Urothelium cell line (cell line): ENCODE measurements at places on chromosomes 7 and 10.
A peak's percentile ranks its signal among the peaks of the same experiment; 100 is the strongest.

GRCh38 chr7:30596014-30596641, 1.4 kb downstream of the GARS1 start:
- DNase-seq, result peak; percentile 21

GRCh38 chr10:1256432-1256725, 200.2 kb downstream of the WDR37 start:
- DNase-seq, result no peak

DNA sequence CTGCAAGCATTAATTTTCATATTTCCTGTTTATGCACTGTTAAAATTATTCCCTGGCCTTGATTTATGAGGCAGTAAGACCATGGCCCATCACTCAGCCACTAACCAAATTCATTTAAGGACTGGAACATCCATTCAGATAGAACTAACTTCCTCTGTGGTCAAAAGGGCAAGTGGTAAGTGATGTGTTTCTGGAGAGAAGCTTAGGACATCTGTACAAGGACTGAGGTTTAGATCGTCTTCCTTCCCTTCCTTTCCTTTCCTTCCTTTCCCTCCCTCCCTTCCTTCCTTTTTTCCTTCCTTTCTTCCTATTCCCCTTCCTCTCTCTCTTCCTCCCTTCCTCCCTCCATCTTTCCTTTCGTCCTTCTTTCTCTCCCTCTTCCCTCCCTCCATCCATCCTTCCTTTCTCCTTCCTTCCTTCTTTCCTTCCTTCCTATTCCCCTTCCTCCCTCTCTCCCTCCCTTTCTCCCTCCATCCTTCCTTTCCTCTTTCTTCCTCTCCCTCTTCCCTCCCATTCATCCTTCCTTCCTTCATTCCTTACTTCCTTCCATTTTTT, 1019.4 kb downstream of the TYW1 start:
- no peak for DNase-seq

DNA sequence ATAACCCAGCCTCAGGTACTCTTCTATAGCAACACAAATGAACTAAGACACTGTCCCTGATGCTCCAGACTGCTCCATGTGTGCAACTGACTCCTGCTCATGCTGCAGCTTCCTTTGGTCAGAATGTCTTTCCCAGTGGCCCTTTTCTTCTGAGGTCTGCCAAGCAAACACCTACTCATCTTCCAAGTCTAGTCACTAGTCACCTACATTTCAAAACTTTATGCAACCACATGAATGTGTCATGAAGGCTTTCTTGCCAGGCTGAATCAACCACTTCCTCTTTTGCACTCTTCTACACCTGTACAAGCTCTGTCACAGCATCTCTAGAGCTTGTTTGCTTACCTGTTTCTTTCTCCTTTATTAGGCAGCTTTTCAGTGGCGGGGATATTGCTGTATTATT, 75.8 kb downstream of the LSMEM1 start:
- no peak for DNase-seq

GRCh38 chr10:87861953-87862678, 1.2 kb downstream of the KLLN start:
- no peak for DNase-seq

GRCh38 chr7:47535704-47536628, 45.9 kb downstream of the TNS3 start:
- DNase-seq, result no peak

- no peak for DNase-seq
Observed at GRCh38 chr7:146654048-146654447, 537.4 kb downstream of the CNTNAP2 start.

GRCh38 chr10:120705309-120705708, 145.9 kb upstream of the WDR11 start:
- DNase-seq, result no peak

DNA sequence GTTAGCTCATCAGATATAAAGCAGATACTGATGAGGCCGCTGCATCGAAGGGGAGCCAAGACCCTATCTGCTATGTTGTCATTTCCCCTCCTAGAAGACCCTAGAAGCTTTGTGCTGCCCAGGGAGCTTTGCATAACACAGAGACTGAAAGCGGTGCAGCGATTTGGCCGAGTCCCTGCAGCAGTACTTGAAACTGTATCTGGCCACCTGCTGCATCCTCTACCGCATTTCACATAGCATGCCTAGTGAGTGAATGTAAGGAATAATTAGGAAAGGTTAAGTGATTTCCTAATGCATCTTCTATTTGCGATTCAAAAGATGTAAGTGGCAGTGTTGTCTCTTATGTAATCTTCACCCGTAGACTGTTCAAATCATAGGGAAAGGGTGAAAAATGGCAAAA, 106.7 kb downstream of the LRMDA start:
- no peak for DNase-seq

GRCh38 chr7:128082431-128082830, 51.2 kb upstream of the LRRC4 start:
- no peak for DNase-seq

- DNase-seq, result no peak
Observed at GRCh38 chr7:145219461-145219860, 383.6 kb upstream of the TPK1 start.

- peak; percentile 70 for DNase-seq
Observed at GRCh38 chr7:150404805-150405583, 25.9 kb downstream of the ZNF775 start.

- DNase-seq, result peak; percentile 63
Observed at GRCh38 chr10:12400266-12400931, 51.1 kb downstream of the CAMK1D start.

DNA sequence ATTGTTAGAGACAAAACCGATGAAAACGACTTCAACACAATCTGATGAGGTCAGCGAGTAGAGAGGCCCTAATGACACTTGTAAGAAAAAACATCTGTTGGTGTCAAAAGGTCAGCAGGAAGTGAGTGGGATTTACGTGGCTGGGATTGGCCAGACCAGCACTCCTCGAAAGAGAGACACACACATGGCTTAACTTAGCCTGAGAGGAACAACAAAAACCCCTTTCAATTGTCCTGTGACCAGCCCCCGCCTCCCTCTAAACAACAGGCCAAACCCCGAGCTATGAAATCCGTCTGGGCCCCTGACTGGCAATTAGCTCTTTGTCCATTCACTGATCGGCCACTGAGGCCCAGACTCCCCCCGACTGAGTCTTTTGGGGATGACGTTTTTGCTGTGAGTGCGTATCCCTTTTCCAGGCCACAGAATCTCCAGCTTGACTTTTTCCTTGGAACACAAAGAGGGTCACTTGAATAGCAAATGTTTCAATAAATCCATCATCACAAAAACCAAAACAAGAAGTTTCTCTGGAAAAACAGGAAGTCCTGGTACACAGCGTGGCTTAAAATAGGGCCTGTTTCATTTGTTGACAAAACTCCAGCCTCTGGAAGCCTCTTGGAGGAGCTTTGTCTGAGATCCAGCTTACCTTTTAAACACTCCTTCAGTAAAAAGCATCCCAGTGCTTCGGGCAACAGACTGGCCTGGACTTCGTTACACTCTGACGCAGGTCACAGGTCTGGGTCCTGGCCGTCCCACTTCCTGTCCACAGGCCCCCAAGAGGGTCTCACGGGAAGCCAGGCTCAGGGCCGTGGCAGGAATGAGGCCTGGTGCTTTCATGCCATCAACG, 103.0 kb downstream of the CTBP2 start:
- DNase-seq, result peak; percentile 25

- no peak for DNase-seq
Observed at GRCh38 chr10:16141499-16141898, 281.2 kb upstream of the MINDY3 start.

GRCh38 chr7:7920056-7920455, 48.5 kb upstream of the GLCCI1 start:
- no peak for DNase-seq

- DNase-seq, result peak; percentile 79
Observed at GRCh38 chr10:29496341-29497162, 138.2 kb downstream of the SVIL start.

DNA sequence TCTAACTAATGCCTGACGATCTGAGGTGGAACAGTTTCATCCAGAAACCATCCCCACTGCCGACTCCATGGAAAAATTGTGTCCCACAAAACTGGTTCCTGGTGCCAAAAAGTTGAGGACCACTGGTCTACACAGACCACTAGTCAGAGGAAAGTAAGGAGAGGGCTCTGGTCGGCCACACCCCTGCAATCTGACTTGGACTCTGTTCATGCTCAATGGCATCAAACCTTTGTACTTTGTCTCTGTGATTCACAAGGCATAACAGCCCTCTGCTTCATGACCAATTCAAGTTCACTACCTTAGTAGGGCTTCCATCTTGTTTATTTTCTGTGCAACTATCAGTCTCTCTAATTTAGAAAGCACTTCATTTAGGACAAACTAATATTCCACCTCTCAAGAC, 1.8 kb downstream of the TUBAL3 start:
- DNase-seq, result no peak

- DNase-seq, result no peak
Observed at GRCh38 chr10:43419997-43420368, 11.0 kb upstream of the HNRNPF start.

GRCh38 chr10:22550732-22551131, 163.6 kb downstream of the PIP4K2A start:
- peak; percentile 30 for DNase-seq

- DNase-seq, result no peak
Observed at GRCh38 chr7:82291931-82292330, 151.6 kb downstream of the CACNA2D1 start.

DNA sequence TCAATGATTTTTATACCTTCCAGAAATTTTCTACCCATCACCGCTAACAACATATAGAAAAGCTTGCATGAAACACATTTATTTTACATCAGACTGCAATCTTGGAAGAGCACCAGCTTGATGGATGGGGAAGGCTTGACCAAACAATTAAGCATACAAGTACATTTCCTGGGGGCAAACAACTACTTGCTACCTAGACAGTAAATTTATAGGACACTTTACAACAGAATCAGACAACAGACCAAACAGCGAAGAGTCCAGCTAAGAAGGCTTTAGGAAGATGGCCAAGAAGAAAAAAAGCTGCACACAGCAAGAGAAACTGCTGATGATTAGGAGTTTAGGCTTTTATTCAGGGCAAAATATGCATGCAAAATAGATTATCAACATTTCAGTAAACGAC, 8.0 kb downstream of the AASS start:
- no peak for DNase-seq

DNA sequence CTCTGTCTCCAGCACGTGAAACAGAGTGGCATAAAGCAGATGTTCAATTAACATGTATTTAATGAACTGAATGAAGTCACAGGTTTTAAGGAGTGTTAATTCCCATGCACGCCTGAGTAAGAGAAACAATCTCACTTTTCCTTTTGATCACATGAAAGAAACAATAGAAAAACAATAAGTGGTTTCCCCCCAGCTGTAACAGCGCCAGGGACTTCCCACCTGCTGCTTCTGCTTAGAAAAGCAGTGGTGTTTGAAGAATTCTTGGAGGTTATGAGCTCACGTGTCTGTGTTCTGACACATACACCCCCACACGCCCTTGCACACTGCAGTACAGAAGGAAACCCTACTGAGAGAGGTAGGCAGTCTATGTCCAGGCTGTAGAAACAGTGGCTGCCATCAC, 51.3 kb upstream of the FRMD4A start:
- peak; percentile 48 for DNase-seq

DNA sequence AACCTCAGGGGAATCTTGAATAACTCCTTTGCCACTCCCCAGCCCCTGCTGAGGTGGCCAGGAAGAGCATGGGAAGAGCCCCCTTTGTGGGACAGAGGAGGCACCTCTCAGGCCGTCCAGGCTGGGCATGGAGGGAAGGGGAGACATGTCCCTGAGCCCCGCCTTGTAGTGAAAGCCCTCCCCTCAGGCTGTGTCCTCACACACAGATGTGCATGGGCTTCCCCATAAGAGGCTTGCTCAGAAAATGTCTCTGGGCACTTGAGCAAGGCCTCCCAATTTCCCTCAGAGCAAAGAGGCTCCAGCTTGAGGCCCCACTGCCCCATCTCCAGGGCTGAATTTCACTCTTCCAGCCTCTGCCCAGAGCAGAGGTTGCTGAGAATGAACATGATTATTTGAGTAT, 3.8 kb downstream of the TMEM72 start:
- no peak for DNase-seq

DNA sequence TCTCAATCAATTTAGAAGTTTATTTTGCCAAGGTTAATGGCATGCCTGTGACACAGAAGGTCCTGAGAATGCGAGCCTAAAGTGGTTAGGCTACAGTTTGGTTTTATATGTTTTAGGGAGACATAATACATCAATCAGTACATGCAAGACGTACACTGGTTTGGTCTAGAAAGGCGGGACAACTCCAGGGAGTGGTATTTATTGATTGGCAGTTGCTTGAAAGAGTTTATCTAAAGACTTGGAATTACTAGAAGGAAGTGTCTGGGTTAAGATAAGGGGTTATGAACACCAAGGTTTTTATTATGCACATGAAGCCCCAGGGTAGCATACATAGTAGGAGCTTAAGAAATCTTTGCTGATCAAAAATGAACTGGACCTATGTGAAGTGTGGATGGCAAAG, 21.5 kb downstream of the NPVF start:
- DNase-seq, result no peak

DNA sequence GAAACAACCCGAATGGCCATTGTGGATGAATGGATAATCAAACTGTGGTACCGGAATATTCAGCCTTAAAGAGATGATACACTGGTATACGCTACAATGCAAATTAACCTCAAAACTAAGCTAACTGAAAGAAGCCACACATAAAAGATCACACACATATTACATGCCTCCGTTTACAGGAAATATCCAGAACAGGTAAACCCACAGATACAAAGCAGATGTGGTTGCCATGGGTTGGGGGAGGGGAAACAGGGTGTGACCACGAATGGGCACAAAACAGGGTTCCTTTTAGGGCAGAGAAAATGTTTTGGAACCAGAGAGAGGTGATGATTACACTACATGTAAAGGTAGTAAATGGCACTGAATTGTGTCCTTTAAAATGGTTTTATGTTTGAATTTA, 16.6 kb downstream of the ESYT2 start:
- DNase-seq, result no peak

GRCh38 chr10:11789956-11790355, 33.2 kb upstream of the PROSER2 start:
- no peak for DNase-seq

- no peak for DNase-seq
Observed at GRCh38 chr7:78777829-78778228, 675.6 kb downstream of the MAGI2 start.

GRCh38 chr7:122257056-122257455, 47.5 kb downstream of the FEZF1 start:
- no peak for DNase-seq

GRCh38 chr7:72751378-72751777, 76.6 kb downstream of the TYW1B start:
- no peak for DNase-seq
